ENCODE measurements at places on chromosomes 6 and 20. TPM values are rescaled to one million over a fixed set of nuclear protein-coding genes. Genes with fewer than 3 reads are reported as not detected.

The TRIM40 gene
- not detected for total RNA-seq

The BNIP5 gene
- total RNA-seq, result under 0.01 TPM

The TMEM200A gene
- total RNA-seq, result not detected

The SRSF12 gene
- total RNA-seq, result 1.4 TPM

The OR2H1 gene
- not detected for total RNA-seq

The CLDN20 gene
- not detected for total RNA-seq

The SOBP gene
- under 0.01 TPM for total RNA-seq

The NECAB3 gene
- 31.6 TPM for total RNA-seq

The SDHAF4 gene
- total RNA-seq, result 12.0 TPM

The FAM184A gene
- total RNA-seq, result 0.73 TPM

The DLK2 gene
- not detected for total RNA-seq

The ESR1 gene
- 0.33 TPM for total RNA-seq

The ZBTB46 gene
- total RNA-seq, result 1.1 TPM

The CTCFL gene
- total RNA-seq, result not detected

The LY6G5C gene
- 0.67 TPM for total RNA-seq

The ABHD16B gene
- not detected for total RNA-seq

The KIAA0408 gene
- total RNA-seq, result 6.5 TPM

The C6orf15 gene
- total RNA-seq, result not detected

The UFL1 gene
- 35.6 TPM for total RNA-seq

The LSM14B gene
- 34.9 TPM for total RNA-seq

The LPIN3 gene
- 13.4 TPM for total RNA-seq

The SYCP2 gene
- 0.93 TPM for total RNA-seq

The TREM1 gene
- total RNA-seq, result not detected

The NOX3 gene
- not detected for total RNA-seq

The TEAD3 gene
- total RNA-seq, result 5.0 TPM

The COL21A1 gene
- total RNA-seq, result not detected

The ULBP2 gene
- total RNA-seq, result 0.69 TPM

The VWA7 gene
- not detected for total RNA-seq

The KIFC1 gene
- 59.6 TPM for total RNA-seq

The RTEL1 gene
- total RNA-seq, result 14.9 TPM

The SF3B5 gene
- 156 TPM for total RNA-seq

The TFAP2A gene
- 51.6 TPM for total RNA-seq

The CRYBG1 gene
- 0.46 TPM for total RNA-seq

The HLA-DRA gene
- total RNA-seq, result 22.1 TPM

The SPATS1 gene
- total RNA-seq, result not detected

The FGD2 gene
- total RNA-seq, result not detected

The NCOA6 gene
- 8.6 TPM for total RNA-seq

The KHDC3L gene
- total RNA-seq, result not detected

The ECI2 gene
- total RNA-seq, result 82.1 TPM

The ADGRG6 gene
- 41.0 TPM for total RNA-seq

The DUSP15 gene
- 16.4 TPM for total RNA-seq

The DEFB132 gene
- total RNA-seq, result not detected

The L3MBTL3 gene
- total RNA-seq, result 5.9 TPM

The JPH2 gene
- 2.5 TPM for total RNA-seq

The LAMA4 gene
- total RNA-seq, result 41.3 TPM

The GMNN gene
- 29.4 TPM for total RNA-seq

The SLC22A23 gene
- total RNA-seq, result 8.6 TPM

The C4B gene
- 0.73 TPM for total RNA-seq

The MEI4 gene
- total RNA-seq, result not detected

The ARMH2 gene
- not detected for total RNA-seq
